Gastroesophageal sphincter (tissue), 4 donors: ENCODE measurements at places on chromosomes 5 and 9.

DNA sequence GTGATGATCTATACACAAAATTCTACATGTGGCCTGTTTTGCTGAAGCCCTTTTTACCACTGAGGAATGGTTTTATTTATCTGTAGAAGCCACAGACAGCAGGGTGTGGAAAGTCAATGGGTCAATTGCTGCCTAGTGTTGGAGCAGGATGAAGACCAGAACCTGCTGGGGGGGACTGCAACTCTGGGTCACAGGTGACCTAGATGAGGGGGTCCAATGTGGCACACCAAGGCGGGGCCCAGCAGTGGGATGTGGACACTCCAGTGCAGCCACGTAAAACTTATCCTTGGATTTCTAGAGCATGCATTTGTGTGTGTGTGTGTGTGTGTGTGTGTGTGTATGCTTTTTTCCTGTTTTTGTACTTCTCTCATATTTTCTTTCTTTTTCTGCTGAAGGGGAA is 147.5 kb upstream of the PHYKPL start:
- no peak for ATAC-seq

GRCh38 chr9:121348221-121348620 is 21.8 kb downstream of the STOM start:
- no peak for ATAC-seq

GRCh38 chr9:95373782-95374487 is 56.4 kb upstream of the FANCC start:
- no peak for ATAC-seq

GRCh38 chr5:83034036-83034435 is 43.2 kb downstream of the TMEM167A start:
- ATAC-seq: no peak

GRCh38 chr5:27511061-27511460 is 472.7 kb upstream of the CDH9 start:
- ATAC-seq: no peak

GRCh38 chr5:37840053-37841034 is 503 bp upstream of the GDNF start:
- ATAC-seq: peak; percentile 65

GRCh38 chr9:137678202-137678601 is 59.4 kb downstream of the EHMT1 start:
- no peak for ATAC-seq

DNA sequence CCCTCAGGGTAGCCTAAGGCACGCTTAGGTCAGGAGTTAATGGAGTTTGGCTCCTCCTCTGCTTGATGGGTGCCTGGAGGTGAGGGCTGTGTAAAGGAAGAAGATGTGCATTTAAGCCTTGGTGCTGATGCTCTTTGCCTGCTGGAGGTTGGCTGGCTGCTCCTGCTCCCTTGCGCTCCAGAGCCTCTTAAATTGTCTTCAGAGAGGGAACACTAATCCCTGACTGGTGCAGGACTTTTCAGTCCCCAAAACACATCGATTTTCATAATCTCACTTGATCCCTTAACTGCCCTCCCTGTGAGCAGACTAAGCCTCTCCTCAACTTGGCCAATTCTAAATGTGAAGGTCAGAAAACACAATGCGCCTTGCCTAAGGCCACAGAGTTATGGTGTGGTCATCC is 16.2 kb upstream of the TCOF1 start:
- ATAC-seq: no peak

DNA sequence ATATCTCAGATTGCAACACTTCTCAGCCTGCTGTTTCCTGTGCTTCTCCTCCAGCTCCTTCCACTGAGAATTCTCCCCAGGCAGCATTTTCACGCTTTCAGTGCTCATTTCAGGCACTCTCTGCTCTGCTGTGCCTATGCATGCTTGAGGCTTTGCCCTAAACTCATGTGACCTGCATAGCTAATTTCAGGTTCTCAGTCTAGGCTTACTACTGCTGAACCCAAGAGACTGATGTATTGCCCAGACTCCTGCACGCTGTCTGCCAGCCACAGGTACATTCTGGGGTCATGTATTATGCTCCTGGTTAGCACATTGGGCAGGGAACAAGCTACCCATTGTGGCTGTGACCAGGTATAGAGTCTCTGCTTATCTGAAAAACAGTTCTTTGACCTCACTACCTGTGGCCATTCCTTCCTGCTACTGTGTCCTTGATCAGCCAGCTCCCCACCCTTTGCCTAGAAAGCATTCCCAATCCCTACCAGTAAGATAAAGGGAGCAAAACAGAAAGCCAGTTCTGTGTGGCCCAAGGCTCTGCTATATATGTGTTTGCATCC is 34.7 kb downstream of the PIP5K1B start:
- no peak for ATAC-seq

- no peak for ATAC-seq
These were observed 202.8 kb downstream of the CCDC171 start for GRCh38 chr9:15755660-15756059.

DNA sequence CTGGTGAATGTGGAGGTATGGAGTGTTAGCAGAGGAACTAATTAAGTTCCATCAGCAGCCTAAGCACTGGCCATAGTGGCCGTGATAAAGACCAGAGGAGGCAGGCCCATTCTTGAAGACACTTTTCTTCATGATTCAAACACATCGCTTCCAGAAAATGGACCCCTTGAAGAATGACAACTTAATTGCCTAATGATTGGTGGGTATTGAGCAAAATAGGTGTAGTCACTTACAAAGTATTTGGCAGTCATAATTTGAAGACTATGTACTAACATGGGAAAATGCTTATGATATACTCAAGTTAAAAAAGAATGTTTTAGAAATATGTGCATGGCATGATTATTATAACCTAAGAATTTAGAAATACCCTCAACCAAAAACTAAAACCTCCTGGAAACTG is 44.8 kb downstream of the MEGF10 start:
- no peak for ATAC-seq

DNA sequence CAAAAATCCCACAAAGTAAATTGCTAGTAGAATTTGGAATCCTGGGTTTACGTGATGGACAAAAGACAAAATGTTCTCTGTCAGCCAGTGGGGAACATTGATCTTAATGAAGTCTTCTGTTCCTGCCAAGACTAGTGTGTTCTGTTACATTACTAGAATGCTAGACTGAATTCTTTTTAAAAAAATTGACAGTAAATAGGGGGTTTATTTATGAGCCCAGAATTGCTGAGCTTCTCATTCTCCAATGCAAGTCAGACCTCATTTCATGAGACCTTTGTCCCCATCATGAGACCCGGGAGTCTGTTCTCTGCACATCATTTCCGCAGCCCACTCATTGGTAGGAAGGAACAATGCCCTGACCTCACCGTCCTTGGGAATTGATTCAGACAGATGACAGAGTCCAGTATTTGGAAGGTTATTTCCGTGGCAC is 173.8 kb upstream of the OTULINL start:
- ATAC-seq: peak; percentile 57

- no peak for ATAC-seq
These were observed 17.5 kb upstream of the SPRY4 start for GRCh38 chr5:142342128-142342981.

DNA sequence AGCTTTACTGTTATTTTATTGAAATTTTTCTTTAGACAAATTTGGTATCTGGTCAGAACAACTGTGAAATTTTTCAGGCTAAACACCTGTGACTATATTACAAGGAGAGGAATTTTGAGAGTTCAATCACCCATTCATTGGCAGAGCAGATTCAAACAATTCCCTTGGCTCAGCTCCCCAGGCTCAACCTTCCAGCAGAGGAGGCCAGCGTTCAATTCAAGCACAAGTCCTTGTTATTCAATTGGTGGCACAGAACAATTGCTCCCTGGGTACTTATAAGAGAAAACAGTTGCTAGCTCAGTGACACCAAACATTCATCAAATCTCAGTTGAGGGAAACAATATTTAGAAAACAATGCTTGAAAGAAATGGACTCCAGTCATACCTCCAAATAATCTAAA is 83.3 kb downstream of the SUSD1 start:
- no peak for ATAC-seq

- ATAC-seq: no peak
These were observed 673.9 kb upstream of the KLF4 start for GRCh38 chr9:108163321-108164005.

- ATAC-seq: no peak
These were observed 159.6 kb upstream of the ADAMTSL1 start for GRCh38 chr9:18314316-18314715.
